ENCODE measurements at places on chromosomes 6 and 20.

- no peak for DNase-seq
Measured at GRCh38 chr20:10658051-10658823, 15.6 kb downstream of the JAG1 start.

- DNase-seq = no peak
Measured at GRCh38 chr6:35919085-35919826, 1.6 kb downstream of the SRPK1 start.

DNA sequence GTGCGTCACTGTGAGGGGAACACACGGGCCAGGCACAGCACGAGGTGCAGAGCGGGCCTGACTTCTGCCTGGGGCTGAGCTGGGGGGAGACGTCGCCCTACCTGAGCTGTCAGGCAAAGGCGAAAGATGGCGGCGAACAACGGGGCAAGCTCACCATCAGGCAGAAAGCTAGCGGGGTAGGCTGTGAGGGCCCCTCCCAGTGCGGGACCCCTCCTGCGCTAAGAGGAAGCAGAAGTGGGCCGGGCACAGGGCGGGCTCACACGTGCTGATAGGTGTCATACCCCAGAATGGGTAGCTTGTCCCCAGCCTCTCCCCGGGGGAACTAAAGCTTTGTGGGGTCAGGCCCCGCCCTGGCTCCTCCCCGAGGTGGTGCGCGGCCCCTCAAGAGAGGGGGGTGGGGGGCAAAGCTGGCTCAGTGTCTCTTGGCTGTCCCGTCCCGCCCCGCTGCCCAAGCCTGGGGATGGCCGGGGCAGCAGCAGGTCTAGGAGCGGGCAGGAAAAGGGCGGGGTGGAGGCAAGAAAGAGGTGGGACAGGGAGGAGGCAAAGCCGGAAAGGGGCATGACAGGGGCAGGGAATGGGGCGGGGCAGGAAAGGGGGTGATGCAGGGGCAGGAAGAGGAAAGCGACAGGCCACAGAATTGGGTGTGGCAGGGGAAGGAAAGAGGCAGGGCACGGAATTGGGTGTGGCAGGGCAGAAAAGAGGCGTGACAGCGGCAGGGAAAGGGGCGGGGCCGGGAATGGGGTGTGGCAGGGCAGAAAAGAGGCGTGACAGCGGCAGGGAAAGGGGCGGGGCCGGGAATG lies 14.7 kb downstream of the UCKL1 start:
- peak; percentile 73 for DNase-seq

DNA sequence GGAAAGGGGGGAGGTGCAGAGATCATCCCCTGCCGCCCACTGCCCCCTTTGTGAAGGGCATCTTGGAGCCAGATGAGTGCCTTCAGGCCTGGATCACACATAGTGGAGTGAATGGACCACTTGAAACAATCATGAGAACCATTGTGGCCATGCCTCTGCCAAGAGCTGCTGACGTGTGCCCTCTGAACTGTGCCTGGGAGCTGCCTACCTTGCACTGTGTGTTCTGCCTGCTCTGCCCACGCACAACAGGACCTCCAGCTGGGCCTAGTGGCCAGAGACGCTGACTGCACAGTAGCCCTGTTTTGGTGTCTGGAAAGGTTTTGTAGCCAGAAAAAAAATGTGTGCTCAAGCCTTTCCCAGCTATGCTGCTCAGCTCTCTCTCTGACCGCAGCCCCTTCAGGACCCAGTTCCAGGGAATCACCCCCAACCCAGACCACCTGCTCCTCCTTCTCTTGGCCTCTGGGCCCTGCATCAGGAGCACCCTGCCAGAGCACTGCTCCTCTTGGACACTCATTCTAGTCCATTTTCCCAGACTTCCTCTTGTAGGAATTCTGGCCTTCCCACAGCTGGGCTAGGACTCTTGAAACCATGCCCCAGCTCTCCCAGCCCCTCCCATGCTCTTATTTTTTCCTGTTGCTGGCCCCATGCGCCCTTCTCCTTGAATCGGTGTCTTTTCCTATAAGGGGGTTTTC lies 1.6 kb upstream of the ADIG start:
- DNase-seq = no peak

GRCh38 chr6:128600397-128600951 lies 80.1 kb upstream of the PTPRK start:
- peak; percentile 91 for DNase-seq

- no peak for DNase-seq
Measured at GRCh38 chr20:59697068-59697467, 92.7 kb downstream of the PHACTR3 start.

DNA sequence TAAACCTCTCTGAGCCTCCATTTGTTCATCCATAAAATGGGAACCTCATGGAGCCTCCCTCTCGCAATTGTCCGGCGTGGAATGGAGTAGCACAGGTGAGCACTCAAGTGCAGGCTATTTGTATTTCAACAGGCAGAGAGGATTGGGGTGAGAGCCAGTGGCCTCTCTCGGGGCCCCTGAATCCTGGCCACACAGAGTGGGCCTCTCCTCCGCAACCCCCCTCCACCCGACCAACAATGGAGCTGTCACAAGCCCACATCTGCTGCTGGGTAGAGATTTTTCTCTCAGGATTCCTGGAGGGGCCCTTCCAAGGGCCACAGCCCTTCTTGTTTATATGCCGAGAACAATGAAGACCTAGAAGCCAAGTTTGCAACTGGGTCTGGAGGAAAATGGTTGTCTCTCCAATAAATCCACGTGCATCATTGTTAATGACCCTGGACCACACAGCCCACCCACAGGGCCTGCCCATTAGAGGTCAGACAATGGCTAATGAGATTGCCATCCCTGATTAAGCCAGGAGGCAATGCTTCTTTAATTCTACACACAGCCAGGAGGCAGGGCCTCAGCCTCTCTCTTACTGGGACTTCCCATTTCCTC lies 233.0 kb downstream of the ANKRD60 start:
- no peak for DNase-seq
